ENCODE measurements at places on chromosomes 16 and 17.

GRCh38 chr16:30892670-30893416, 1.0 kb downstream of the BCL7C start:
- DNase-seq: no peak

DNA sequence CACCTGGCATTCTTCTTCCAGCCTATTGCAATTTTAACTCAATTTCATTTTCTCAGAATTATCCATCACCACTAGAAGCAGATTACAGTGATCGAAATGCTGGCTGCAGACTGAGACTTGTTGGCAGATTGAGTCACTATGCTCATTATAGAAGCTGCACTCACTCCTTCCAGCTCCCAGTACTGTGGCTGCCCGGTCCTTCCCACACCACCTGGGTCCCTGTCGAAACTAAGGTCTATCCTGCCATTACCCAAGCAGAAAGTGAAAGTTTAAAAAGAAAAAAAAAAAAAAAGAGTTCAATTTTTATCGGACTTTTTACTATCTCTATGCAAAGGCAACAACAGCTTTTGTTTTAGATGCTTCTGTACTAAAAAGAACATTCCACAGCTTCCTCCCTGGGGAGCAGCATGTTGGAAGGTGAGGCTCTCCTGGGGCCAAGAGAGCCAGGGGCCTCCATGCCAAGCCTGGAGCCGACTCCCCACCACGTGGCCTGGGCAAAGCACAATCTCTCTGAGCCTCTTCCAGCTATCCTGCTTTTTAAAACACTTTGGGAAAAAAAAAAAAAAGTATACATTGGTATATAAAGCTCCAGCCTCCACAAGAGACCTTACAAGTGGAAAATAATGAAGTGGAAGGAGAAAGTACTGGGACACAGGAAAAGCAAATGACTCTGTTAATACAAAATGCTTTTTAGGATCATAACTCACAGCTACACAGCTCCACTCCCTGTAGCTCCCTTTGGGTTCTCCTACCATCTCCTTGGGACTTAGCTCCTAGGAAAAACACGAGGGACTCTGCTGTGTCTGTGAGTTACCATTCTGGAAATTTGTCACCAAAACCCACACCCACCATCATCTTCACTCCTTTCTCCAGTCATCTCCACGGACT, 77.8 kb downstream of the USP31 start:
- DNase-seq: no peak

GRCh38 chr17:73533127-73533526, 111.1 kb downstream of the SDK2 start:
- DNase-seq: no peak

DNA sequence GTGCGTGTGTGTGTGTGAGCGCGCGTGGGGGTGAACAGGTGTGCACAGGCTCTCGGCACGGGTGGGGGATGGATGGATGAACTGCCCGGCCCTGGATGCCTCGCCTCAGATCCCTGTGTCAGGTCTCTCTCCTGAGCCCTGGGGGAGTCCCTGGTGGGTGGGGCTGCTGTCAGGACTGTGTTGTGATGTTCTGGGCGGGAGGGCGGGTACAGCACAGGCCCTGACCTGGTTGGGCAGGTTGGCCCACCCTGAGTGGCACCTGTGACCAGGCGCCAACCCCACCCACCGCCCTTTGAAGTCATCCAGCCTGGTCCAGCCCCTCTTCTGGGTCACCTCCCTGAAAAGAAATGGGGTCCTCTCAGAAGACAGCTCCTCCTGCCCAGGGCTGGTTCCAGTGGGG, 41.6 kb upstream of the TAC4 start:
- DNase-seq: no peak

- DNase-seq: no peak
Observed at GRCh38 chr16:4846503-4846900, 586 bp downstream of the GLYR1 start.

- DNase-seq: no peak
Observed at GRCh38 chr17:7048968-7049367, 5.1 kb upstream of the SLC16A11 start.

DNA sequence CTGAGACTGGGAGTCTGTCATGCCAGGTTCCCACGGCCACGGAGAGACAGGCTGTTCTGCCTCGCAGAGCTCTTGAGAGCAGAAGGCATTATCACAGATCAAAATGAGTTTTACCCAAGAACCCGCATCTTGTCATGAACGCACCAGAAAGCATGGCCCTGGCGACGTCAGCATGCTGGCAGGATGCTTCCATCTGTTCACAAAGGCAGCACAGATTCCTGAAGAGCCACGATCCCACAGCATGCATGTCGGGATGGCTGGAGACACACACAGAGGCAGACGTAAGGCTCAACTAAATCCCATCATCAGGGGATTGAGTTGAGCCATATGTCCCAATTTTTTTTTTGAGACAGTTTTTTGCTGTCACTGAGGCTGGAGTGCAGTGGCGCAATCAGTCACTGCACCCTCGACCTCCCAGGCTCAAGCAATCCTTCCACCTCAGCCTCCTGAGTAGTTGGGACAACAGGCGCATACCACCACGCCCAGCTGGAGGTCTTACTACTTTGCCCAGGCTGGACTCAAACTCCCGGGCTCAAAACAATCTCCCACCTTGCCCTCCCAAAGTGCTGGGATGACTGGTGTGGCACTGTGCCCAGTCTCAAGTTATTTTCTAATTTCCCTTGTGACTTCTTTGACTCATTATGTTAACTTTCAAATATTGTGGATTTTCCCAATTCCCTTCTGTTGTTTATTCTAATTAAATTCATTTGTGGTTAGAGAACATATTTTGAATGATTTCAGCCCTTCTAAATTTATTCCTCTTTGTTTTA, 11.1 kb downstream of the FANCA start:
- no peak for DNase-seq

GRCh38 chr17:67712375-67712774, 5.4 kb upstream of the NOL11 start:
- no peak for DNase-seq

Measured in fibroblast of the conjunctiva (primary cell).